ENCODE measurements at places on chromosomes 1 and 21. TPM values are rescaled to one million over a fixed set of nuclear protein-coding genes. Genes with fewer than 3 reads are reported as not detected.

The FOXD2 gene
- 0.64 TPM for total RNA-seq

The CLDN8 gene
- total RNA-seq: not detected

The KLHDC8A gene
- not detected for total RNA-seq

The CD84 gene
- total RNA-seq: 98.9 TPM

The FAM163A gene
- total RNA-seq: 0.29 TPM

The CPT2 gene
- 17.8 TPM for total RNA-seq

The LCE2C gene
- total RNA-seq: not detected

The KMO gene
- 1.1 TPM for total RNA-seq

The PWP2 gene
- 27.2 TPM for total RNA-seq

The RGS16 gene
- 1.4 TPM for total RNA-seq

The PDE9A gene
- 9.2 TPM for total RNA-seq

The S100A7A gene
- total RNA-seq: not detected

The PBX1 gene
- 0.70 TPM for total RNA-seq

The CFHR2 gene
- total RNA-seq: not detected

The RNPC3 gene
- 84.6 TPM for total RNA-seq

The CTSS gene
- total RNA-seq: 119 TPM

The S100A3 gene
- not detected for total RNA-seq

The MX2 gene
- total RNA-seq: 107 TPM

The FAM131C gene
- not detected for total RNA-seq

The CLCA4 gene
- not detected for total RNA-seq

The HS2ST1 gene
- 15.8 TPM for total RNA-seq

The LMOD1 gene
- not detected for total RNA-seq

The RNF220 gene
- 125 TPM for total RNA-seq

The INSRR gene
- total RNA-seq: not detected

The OXCT2 gene
- total RNA-seq: not detected

The AMY1A gene
- total RNA-seq: not detected

The OR2T35 gene
- total RNA-seq: not detected

The CD48 gene
- total RNA-seq: 301 TPM

The LTN1 gene
- 39.5 TPM for total RNA-seq

The PCBP3 gene
- 1.6 TPM for total RNA-seq

The CD101 gene
- total RNA-seq: 2.6 TPM

The MRPL24 gene
- 44.1 TPM for total RNA-seq

The LCE1F gene
- total RNA-seq: not detected

The SLAMF7 gene
- total RNA-seq: 8.1 TPM

The PRELP gene
- total RNA-seq: not detected

The SERPINC1 gene
- total RNA-seq: not detected

The CRYBG2 gene
- total RNA-seq: 6.7 TPM

The NR5A2 gene
- not detected for total RNA-seq
